Natural killer cell (primary cell): ENCODE measurements at places on chromosomes 16 and 17. TPM values are rescaled to one million over a fixed set of nuclear protein-coding genes. Genes with fewer than 3 reads are reported as not detected.

- H3K4me3 ChIP-seq = peak overlapping the region; percentile 40
- H3K27me3 ChIP-seq = peaks cover 18% of the 10 kb centered on the region
- no peaks in the 10 kb centered on the region for H3K36me3 ChIP-seq
- no peak for DNase-seq
- H3K27ac ChIP-seq = no peak overlapping the region
Observed at GRCh38 chr16:14302399-14303181, 231.5 kb downstream of the MRTFB start.

DNA sequence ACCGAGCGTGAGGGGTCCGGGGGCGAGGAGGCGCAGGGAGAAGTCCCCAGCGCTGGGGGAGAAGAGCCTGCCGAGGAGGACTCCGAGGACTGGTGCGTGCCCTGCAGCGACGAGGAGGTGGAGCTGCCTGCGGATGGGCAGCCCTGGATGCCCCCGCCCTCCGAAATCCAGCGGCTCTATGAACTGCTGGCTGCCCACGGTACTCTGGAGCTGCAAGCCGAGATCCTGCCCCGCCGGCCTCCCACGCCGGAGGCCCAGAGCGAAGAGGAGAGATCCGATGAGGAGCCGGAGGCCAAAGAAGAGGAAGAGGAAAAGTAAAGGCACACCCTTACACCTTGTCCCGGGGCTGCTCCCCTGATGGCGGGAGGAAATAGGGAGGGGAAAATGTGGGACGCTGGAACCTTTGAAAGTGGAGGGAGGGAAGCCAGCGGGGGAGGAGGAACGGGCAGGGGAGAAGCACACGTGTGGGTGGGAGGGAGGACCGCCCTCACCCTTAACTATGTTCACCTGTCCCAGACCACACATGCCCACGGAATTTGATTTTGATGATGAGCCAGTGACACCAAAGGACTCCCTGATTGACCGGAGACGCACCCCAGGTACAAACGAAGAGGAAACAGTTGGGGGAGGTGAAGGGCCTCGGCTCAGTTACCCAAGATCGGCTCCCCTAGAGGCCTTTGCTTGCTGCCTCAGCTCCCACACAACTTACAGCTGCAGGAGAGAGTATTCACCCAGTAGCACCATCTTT is 916 bp downstream of the PAGR1 start:
- no peaks in the 10 kb centered on the region for H3K27me3 ChIP-seq
- peak; percentile 48 for DNase-seq
- peaks cover 63% of the 10 kb centered on the region for H3K4me1 ChIP-seq
- peak overlapping the region; percentile 88 for H3K27ac ChIP-seq
- H3K36me3 ChIP-seq = peaks cover 11% of the 10 kb centered on the region
- H3K4me3 ChIP-seq = peak overlapping the region; percentile 79

GRCh38 chr16:57282510-57283213 is 1.8 kb downstream of the PLLP start:
- no peak for DNase-seq
- H3K27me3 ChIP-seq = peaks cover 18% of the 10 kb centered on the region
- no peaks in the 10 kb centered on the region for H3K36me3 ChIP-seq
- peaks cover 18% of the 10 kb centered on the region for H3K4me1 ChIP-seq
- no peak overlapping the region for H3K4me3 ChIP-seq
- H3K27ac ChIP-seq = no peak overlapping the region

DNA sequence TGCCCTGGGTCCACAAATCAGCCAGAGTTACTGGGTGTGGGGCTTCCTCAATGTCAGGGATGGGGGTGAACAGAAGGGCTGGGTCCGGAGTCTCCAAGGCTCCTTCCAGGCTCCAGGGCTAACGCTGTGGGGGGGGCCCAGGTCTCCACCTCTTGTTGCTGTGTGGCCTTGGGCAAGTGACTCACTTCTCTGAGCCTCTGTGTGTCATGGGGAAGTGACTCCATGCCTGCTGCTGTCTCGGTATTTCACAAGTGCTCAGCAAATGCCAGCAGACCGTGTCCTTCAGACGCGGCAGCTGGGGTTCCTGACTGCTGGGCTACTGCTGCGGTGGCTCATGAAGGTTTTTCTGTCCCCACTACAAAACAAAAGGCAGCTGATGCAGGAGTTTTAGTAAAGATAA is 26.6 kb downstream of the JPH3 start:
- H3K27ac ChIP-seq = no peak overlapping the region
- H3K4me3 ChIP-seq = no peak overlapping the region
- H3K27me3 ChIP-seq = no peaks in the 10 kb centered on the region
- DNase-seq = no peak
- no peaks in the 10 kb centered on the region for H3K36me3 ChIP-seq
- H3K4me1 ChIP-seq = no peaks in the 10 kb centered on the region

DNA sequence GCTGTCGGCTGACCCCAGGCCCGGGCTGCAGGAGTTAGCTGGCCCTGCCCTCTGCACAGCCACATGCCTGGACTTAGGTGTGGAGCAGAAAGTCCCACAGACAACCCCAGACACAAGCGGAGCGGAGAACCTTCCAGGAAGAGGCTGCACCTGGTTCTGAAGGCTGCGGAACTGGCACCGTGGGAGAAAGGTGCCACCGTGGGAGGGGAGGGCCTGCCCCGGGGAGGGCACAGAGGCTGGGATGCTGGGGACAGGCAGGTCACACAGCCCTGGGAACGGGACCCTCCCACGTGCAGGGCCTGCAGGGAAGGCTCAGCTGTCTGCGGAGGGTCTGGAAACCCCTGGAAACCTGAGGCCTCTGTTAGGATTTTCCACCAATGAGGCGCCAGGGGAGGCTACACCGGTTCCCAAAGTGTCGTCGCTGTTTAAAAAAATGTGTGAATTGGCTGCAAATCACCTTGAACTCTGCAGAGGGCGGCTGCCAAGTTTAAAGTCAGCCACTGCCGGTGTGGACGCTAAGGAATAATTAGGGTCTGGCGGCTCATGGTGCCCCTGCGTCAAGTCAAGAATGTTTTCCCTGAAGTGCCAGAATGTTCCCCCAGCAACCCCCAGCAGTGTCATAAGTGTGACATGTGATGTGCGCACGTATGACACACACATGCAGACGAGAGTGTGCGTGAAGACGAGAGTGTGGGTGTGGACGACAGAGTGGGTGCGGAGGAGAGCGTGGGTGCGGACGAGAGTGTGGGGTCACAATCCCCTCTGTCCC is 50.9 kb upstream of the PABPN1L start:
- no peaks in the 10 kb centered on the region for H3K27me3 ChIP-seq
- H3K36me3 ChIP-seq = no peaks in the 10 kb centered on the region
- H3K4me3 ChIP-seq = no peak overlapping the region
- DNase-seq = no peak

- no peak overlapping the region for H3K4me3 ChIP-seq
- H3K27me3 ChIP-seq = no peaks in the 10 kb centered on the region
- no peaks in the 10 kb centered on the region for H3K4me1 ChIP-seq
- H3K36me3 ChIP-seq = no peaks in the 10 kb centered on the region
Observed at GRCh38 chr16:14179116-14179515, 108.0 kb downstream of the MRTFB start.

DNA sequence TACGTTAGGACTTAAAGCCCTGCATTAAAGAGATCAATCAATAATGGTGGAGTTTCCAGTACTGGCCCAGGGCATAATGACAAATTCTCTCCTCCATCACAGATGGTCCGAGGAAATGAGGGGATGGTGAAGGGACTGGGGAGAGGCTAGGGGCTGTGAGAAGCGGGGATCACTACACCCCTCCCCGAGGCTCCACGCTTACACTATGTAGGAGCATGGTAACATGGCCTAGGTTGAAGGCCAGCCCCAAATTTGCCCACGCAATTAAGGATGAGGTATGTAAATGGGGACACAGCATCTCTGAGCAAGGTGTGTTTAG is 8.0 kb upstream of the AKTIP start:
- no peak for DNase-seq
- no peaks in the 10 kb centered on the region for H3K36me3 ChIP-seq
- H3K4me3 ChIP-seq = no peak overlapping the region
- no peaks in the 10 kb centered on the region for H3K27me3 ChIP-seq
- peaks cover 45% of the 10 kb centered on the region for H3K4me1 ChIP-seq

USP43 gene
- total RNA-seq = 4.2 TPM

CD300LF gene
- total RNA-seq = 1.9 TPM

HAS3 gene
- total RNA-seq = 1.8 TPM

CCL17 gene
- not detected for total RNA-seq
